AG09319 (cell line): ENCODE measurements at places on chromosomes 2 and 18.

- no peak for DNase-seq
These were observed 148.5 kb upstream of the SATB2 start for GRCh38 chr2:199606193-199606780.

- no peak for DNase-seq
These were observed 2.4 kb downstream of the SP5 start for GRCh38 chr2:170717599-170717963.

DNA sequence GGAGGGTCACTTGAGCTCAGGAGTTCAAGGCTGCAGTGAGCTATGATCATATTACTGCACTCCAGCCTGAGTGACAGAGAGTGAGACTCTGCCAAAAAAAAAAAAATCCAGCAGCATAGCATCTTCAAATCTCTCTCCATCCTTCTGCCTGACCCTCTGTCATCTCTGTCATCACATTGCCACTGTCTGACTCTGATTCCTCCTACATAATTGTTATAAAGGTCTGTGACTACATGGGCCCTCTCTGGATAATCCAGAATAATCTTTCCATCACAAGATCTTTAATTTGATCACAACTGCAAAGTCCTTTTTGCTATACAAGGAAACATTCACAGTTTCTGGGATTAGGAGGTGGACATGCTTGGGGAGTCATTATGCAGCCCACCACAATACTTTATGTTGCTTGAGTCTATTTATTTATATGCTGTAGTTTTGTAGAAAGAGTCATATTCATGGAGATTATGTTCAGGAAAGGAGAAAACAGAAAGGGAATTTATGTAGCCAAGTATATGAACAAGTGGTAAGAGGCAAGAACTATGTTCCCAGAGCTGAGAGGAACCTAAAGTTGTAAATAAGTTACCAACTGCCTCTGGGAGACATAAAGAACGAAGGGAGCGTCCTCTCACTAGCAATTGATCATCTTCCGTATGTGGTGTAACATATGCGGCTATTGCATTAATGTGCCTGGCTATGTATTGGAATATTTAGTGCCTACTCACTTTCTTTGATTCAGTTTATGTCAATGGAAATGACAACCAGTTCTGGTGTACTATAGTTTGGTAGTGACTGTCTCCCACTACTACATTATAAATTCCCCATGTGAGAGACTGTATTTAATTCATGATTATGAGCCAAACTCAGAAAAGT lies 21.5 kb downstream of the RND3 start:
- no peak for DNase-seq

DNA sequence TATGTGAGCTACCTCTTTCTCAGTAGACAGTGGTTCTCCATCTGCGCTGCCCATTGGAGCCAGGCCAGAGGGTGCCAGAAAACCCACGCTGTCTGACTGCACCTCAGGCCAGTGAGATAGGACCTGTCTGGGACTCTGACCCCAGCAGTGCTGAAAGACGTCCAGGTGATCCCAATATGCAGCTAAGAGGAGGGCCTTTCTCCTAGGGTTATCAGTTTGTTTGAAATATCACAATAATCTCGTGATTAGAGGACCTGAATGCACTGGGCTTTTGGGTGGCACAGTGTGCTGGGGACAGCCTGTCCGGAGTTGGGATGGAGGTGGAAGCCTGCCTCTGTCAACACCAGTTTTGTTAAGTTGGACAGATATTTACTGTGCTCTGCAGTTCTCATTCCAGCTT lies 216.3 kb downstream of the LDLRAD4 start:
- DNase-seq: no peak

GRCh38 chr18:58087928-58088690 lies 44.1 kb downstream of the NEDD4L start:
- DNase-seq: no peak

DNA sequence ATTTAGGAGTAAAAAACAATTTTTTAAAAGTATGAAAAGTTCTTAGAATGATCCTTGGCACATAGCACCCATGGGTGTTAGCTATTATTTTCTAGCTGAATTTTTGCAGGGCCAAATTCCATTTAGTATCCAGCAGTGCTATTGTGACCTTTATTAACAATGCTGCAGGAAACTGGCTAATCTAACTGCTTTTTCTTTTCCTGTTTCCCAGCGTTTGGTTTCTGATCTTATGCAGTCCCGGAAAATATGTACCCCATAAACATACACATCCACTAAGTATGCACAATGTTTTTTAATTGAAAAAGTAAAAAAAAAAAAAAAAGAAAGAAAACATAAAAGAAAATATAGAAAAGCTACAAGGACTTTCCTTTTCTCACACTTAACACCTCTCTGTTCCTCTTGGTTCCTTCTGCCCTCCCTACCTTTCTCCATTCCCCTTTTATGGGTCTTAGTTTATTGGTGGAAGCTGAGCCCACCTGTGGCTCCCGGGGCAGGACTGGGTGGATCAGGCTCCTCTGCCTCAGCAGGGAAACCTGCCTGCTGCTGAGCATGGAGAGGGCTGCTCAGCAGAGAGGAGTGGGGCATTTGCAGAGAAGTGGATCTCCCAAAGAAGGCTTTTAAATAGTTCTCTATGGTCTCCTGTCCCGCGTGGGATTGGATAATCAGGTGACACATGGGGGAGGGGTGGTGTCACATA lies 9.3 kb upstream of the SLC16A14 start:
- DNase-seq: no peak

- DNase-seq: no peak
These were observed 127.3 kb upstream of the NYAP2 start for GRCh38 chr2:225272173-225272572.

DNA sequence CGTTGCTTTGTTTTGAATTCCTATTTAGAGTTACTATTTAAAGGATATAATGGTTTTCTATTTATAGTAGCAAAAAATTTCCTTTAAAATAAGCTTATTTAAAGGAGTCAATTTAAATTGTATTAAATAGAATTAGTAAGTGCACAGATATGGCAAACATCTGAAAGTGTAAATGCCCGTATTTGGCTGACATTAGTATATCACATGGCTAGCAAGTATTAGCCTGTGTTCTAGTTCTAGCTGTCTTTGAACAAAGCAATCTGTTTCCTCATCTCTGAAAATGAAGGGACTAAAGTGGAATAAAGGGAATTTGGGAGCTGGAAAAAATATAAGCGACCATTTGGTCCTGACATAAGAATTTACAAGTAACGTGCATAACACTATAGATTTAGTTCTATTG lies 32.2 kb downstream of the PELI1 start:
- no peak for DNase-seq
